ENCODE measurements at places on chromosomes 1 and 21.

DNA sequence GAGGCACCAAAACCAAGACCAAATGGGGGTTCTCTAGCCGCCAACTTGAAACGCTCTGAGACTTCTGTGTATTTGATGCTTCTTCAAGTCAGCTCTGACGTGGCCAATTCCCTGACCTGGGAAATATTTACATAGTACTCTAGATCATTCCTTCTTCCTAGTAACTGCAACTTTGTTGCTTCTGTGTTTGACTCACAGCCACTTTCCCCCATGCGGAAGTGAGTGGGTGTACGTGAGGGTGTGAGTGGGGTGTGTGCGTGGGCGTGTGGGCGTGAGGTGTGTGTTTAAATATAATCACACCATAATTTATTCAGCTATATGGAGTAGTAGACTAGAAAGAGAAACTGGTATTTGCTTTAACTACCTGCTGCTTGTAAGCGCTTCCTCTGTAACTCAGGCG lies 111.0 kb downstream of the TAS1R2 start:
- DNase-seq: no peak

DNA sequence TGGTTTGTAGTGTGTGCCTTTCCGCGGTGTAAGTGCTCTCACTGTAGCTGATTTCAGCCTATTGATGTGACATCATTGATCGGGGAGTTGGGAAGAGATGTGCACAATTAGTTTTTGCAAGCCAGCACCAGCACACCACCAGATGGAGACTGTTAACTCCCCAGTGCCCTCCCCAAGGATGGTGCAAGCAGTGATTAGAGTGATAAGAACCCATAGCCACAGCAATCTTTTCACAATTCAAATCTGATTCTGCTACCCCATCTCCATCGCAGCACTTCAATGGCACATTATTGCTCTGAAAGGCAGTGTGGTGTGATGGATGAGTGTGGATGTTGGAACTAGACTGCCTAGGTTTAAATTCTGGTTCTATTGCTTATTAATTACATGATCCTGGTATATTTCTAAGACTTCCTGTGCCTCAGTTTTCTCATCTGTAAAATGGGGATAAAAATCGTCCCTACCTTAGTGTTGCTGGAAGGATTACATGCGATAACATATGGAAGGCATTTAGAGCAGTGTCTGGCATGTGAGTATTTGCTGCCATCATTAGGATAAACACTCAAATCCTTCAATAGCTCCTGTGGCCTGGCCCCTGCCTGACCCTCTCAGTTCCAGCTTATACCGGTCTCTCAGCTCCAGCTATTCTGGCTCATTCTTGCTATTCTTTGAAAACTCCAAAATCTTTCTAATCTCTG lies 6.7 kb downstream of the CSF3R start:
- no peak for DNase-seq

DNA sequence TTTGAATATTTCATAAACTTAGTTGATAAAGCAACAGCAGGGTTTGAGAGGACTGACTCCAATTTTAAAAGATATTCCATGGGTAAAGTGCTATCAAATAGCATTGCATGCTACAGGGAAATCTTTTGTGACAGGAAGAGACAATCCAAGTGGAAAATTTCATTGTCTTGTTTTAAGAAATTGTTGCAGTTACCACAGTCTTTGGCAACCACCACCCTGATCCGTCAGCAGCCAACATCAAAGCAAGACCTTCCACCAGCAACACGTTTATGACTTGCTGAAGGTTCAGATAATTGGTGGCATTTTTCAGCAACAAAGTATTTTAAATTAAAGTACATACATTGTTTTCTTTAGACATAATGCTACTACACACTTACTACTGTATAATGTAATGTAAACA lies 47.8 kb downstream of the ADGRL4 start:
- no peak for DNase-seq

DNA sequence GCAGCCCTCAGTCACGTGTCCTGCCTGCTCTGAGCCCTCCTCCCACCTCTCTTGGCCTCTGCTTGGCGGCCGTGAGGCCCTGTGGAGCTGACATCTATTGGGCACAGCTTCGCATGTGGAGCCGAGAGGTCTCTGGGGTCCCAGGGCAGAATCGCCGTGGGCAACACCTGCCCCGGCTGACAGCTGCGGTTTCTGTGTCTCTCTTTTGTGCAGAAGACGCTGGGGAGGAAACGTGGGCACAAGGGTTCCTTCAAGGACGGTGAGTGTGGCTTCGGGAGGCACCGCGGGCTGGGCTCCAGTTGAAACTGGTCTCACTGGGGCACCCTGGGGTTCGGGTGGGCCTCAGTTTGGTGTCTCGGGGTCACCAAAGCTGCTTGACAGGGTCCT lies 11.5 kb downstream of the ARHGEF16 start:
- no peak for DNase-seq

DNA sequence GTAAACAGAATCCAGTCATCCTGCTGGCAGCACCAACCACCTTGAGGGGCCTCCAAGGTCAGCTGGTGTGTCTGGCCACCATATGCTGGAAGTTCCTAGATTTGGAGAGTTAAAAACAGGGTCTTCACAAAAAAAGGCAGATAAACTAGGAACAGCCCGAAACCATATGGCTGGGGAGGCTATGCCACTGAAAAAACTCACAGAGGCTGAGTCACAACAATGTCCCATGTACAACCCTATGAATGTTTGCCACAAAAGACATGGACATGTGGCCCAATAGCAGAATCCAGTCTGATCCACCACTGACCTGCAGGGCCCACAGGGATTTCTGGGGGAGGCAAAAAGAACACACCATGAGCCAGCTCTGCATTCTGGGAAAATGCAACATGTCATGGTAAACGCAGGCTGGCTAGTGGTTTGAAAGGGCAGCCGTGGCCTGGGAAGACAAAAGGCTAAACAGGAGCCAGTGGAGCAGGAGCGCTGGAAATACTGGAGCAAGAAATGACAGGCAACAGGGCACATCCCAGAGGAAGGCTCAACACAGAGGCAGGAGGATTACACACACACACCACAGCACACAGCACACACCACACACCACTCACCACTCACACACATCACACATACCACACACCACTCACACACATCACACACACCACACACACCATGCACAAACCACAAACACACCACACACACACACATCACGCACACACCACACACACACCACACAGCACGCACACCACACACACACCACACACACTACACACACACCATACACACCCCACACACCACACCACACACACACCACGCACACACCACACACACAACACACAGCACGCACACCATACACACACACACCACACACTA lies 55.4 kb downstream of the HSF2BP start:
- no peak for DNase-seq

GRCh38 chr21:34833465-34833864 lies 164.7 kb downstream of the CLIC6 start:
- no peak for DNase-seq

DNA sequence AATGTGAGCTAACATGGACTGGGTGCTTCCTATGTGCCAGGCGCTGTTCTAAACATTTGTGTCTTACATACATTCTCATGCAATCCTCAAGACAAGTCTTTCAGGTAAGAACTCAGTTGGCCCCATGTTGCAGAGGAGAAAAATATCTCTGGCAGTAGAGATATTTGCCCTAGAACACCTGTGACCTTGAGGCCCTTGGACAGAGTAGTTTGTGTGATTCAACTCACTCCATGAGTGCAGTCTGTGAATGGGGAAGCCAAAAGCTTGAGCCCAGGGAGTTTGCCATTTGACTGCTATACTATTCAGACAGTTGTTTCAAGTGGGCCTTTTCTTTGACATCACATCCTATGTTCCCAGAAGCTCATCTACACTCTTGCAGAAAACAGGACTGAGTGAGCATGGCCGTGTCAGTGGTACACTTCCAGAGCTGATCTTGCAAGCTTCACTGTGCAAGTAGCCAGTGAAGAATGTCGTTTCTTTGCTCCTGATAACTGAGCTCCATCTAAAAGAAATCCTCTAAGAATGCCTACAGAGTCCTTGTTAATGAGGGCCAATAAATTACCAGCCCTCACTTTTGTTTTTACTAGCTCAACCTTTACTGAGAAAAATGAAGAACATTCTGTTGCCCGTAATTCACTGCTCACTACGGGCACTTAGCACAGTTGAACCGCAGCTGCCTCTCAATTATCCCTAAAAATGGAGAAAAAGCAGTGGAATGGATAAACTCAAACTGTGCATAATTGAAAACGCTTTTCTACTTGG lies 98.7 kb upstream of the C8B start:
- DNase-seq: no peak

GRCh38 chr1:174914991-174915390 lies 84.8 kb upstream of the CACYBP start:
- no peak for DNase-seq

GRCh38 chr1:109115685-109116084 lies 1.8 kb downstream of the ELAPOR1 start:
- no peak for DNase-seq

GRCh38 chr1:43536864-43537358 lies 6.2 kb downstream of the PTPRF start:
- DNase-seq: no peak

- no peak for DNase-seq
These were observed 101.3 kb upstream of the SLC25A33 start for GRCh38 chr1:9437961-9438430.

- no peak for DNase-seq
These were observed 29.1 kb upstream of the GFI1 start for GRCh38 chr1:92515796-92516201.

DNA sequence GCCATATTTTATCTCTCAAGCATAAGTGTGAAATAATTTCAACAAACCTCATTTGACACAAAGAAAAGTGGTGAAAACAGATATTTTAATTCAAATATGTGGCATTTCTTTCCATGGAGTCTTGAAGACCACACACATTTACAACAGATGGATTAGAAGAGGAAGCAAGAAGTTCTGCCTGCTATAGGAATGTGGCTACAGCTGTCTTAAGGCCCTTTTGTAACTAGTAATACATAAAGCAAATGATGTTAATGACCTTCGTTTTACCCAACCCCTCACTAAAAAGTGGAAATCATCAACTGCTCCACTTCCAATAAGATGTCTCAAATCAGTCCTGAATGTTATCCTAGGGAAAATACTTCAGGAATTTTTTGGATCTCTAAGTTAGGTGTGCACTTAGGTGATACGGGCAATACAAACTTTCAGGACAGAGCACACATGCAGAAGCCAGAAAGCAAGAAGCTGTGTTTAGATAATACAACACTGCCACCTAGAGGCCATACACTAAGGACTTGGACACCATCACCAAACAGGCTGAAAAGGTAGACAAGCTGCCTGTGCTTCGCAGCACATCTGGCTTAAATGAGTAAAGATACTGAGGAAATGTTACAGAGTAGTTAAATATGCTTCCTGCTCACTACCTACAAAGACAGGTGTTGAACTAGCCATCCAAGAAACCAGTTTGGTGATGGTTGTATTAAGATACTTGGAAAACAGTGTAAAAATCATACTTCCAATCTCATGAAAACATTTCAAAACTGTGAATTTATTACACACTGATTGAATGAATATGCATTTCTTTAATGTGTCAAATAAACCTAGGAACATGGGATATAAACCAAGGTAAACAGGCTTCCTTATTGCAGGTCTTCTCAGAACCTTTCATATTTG lies 24.4 kb downstream of the RRAGC start:
- peak; percentile 52 for DNase-seq

DNA sequence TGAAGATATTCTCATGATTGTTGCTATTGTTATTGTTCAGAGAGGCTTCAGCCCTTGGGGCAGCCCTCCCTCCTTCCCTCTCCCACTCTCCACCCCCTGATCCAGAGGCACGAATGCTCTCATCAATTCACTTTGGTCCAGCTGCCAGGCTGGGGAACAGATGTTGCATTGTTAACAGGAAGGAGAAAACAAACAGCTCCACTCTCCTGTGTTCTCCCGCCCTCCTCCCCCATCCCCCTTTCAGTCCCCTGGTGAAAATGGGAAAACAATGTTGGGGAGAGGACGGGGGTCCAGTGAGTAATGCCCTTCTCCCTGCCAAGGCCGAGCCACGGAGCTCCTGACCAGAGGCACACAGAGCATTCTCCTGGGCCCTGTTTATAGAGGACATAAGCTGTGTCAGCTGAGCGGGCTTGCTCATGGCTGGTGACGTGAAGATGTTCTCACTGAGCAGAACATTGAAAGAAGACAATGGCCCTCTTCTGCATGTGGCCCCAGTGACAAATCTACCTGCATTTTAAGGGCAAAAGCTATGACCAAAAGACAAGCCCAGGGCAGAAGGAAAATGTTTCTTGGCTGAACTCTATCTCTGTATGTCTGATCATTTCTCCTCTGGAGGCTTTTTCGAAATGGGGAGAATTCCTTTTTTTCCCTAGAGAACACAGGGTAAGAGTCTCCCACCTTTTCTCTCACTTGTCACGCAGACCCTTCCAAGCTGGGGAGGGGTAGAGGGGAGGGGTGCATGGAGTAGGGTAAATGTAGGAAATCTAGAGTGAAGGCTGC lies 111.7 kb downstream of the GLUL start:
- DNase-seq: no peak

- peak; percentile 74 for DNase-seq
These were observed 590 bp downstream of the CNN3 start for GRCh38 chr1:94926126-94926914.

GRCh38 chr1:212188599-212189351 lies 96.4 kb upstream of the PPP2R5A start:
- DNase-seq: no peak

DNA sequence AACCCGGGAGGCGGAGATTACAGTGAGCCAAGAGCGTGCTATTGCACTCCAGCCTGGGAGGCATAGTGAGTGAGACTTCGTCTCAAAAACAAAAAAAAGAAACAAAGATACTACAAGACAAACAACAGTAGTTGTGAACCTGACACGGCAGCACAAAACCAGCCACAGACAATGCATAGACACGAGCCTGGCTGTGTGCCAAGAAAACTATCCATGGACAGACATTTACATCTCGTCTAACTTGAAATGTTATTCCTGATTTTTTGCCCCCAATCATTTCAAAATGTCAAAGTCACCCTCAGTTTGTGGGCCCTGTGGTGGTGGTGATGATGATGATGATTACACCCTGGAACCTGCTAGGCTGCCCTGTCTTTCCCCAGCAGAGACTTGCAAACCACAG lies 6.3 kb downstream of the KLHL21 start:
- DNase-seq: no peak

GRCh38 chr1:246773213-246773641 lies 49.0 kb downstream of the SCCPDH start:
- no peak for DNase-seq

DNA sequence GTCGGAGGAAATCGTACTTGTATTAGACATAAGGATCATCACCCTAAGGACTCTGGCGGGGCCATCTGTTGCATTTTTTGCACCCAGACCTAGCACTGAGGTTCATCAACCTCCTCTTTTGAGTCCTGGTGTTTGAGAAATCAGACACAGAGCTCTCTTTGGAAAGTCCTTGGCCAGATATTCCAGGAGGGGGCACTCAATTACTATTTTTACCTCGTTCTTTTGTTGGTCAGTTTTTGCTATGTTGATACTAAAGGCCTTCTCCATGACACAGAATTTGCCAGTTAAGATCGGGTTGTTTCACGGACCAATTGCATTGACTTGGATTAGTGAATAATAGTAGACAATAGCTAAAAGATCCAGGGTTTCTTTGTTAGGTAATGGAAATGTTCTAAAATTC lies 711.2 kb downstream of the KCNT2 start:
- no peak for DNase-seq

Data from nephron progenitor cell (in vitro differentiated cells).